ENCODE measurements at places on chromosomes 16 and 17.

GRCh38 chr17:75878174-75878998, at the start of gene TRIM47:
TRIM47 (minus strand) TSS chr17:75878581; CDS start chr17:75878548, 33 bp downstream.
- DNase-seq = no peak

GRCh38 chr17:63173903-63174302, 207.9 kb downstream of the TANC2 start:
- DNase-seq = no peak

- DNase-seq = no peak
Measured at GRCh38 chr17:78130090-78130436, 508 bp upstream of the TMC8 start.

DNA sequence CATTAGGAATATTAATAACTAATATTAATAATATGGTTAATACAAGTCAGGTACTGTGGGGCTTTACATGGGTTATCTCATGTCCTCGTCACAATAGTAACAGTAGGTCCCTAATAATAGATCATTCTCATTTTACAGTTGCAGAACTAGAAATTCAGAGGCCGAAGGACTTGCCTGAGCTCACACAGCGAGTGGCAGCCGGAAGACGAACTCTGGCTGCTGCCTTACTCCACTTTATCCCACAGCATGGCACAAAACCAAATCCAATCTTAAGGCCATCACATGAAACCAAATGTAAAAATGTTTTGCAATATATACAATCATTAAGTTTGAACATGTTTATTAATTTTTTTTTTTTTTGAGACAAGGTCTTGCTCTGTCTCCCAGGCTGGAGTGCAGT, 13.6 kb downstream of the GNA13 start:
- DNase-seq = no peak

GRCh38 chr16:66935314-66936011, at the start of gene CES2:
CES2 (plus strand) TSS chr16:66935516; CDS start chr16:66935636, 120 bp downstream.
- DNase-seq = no peak

- peak; percentile 85 for DNase-seq
Measured at GRCh38 chr16:16007743-16008111, 58.3 kb downstream of the ABCC1 start.

DNA sequence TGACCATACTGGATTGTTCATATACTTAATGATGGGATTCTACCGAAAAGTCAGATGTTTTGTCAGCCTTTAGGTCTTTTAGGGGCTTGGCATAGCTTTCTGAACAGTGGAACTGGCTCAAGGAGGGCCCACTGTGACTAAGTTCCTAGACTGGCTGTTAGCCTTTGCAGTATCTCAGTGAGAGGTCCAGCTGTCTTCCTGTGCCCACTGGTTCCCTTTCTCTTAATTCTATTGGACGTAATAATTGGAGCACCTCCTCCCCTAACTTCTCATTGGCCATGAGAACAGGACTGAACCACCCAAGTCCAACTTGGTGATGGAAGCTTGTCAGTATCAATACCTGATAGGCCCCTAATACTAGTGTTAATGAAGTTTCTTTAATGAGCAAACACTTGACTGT, 13.5 kb downstream of the KPNA2 start:
- peak; percentile 39 for DNase-seq

- DNase-seq = no peak
Measured at GRCh38 chr17:44207319-44207718, 7.6 kb upstream of the ATXN7L3 start.

DNA sequence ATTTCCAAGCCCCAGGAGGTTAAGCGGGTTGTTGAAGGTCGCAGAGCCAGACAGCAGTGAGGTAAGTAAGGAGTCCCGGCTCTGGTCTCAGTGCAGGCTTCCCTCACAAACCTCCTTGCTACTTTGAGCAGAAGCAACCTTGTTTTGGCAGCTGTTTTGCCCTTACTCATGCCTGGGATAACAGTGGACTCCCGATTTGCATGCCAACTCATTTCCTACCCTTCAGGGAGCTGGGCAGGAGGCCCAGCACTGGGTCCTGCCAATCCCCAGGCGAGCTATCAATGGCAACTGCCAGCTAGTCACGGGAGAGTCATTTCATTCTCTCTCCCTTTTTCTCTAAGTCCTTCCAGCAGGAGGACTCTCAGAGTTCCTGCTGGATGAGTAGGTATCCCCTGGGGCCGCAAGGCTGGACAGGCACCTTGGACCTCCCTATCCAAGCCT, 72.0 kb upstream of the KSR1 start:
- no peak for DNase-seq

- DNase-seq = no peak
Measured at GRCh38 chr16:10612649-10613179, 32.3 kb upstream of the EMP2 start.

- peak; percentile 60 for DNase-seq
Measured at GRCh38 chr17:29565643-29566472, 979 bp downstream of the ABHD15 start.

GRCh38 chr17:65535777-65536572, 25.5 kb downstream of the AXIN2 start:
- no peak for DNase-seq

- DNase-seq = no peak
Measured at GRCh38 chr17:19724501-19725420, 8.4 kb upstream of the SLC47A2 start.

- peak; percentile 99 for DNase-seq
Measured at GRCh38 chr16:30922420-30922959, 882 bp upstream of the FBXL19 start.

- DNase-seq = no peak
Measured at GRCh38 chr17:50660887-50661345, 26.2 kb downstream of the ABCC3 start.

GRCh38 chr16:62201911-62202310, 165.7 kb upstream of the CDH8 start:
- DNase-seq = no peak

DNA sequence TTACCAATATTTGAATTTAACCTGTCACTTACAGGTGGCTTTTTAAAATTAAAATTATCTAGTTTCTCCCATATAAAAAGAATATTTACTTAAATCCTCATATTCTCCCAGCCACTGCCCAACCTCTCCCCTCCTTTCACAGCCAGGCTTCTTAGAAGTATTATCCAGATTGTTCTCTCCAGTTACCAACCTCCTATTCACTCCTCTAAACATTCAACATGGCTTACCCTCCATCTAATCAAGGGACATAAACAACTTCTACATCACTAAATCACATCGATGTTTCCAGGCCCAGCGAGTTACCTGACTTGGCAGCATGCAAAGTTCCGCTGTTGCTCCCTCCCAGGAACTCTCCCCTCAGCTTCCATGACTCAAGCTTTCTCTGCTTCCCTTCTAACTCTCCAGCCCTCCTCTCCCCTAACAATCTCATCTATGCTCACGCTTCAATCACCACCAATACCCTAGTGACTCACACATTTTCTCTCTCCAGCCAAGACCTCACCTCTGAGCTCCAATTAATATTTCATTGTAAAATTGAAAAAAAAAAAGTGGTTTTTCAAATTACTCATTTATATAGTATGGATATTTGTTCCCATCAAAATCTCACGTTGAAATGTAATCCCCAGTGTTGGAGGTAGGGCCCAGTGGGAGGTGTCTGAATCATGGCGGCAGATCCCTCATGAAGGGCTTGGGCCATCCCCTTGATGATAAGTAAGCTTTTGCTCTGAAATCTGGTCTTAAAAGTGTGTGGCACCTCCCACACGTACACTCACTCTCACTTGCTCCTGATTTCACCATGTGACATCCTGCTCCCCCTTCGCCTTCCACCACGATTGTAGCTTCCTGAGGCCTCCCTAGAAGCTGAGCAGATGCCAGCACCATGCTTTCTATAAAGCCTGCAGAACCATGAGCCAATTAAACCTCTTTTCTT, 88.5 kb downstream of the HELZ start:
- no peak for DNase-seq

GRCh38 chr17:75848523-75849278, 4.5 kb upstream of the UNC13D start:
- DNase-seq = peak; percentile 52

GRCh38 chr16:23110257-23110899, 38.9 kb downstream of the USP31 start:
- DNase-seq = no peak

GRCh38 chr17:56045872-56046271, 107.4 kb upstream of the ANKFN1 start:
- DNase-seq = no peak

- no peak for DNase-seq
Measured at GRCh38 chr16:27974896-27975540, 88.5 kb downstream of the GSG1L start.

GRCh38 chr16:26992666-26993349, 73.9 kb upstream of the C16orf82 start:
- DNase-seq = no peak

GRCh38 chr16:66910175-66910940, 8.3 kb downstream of the CDH16 start:
- DNase-seq = no peak

GRCh38 chr17:50487213-50488096, 8.8 kb downstream of the RSAD1 start:
- no peak for DNase-seq

DNA sequence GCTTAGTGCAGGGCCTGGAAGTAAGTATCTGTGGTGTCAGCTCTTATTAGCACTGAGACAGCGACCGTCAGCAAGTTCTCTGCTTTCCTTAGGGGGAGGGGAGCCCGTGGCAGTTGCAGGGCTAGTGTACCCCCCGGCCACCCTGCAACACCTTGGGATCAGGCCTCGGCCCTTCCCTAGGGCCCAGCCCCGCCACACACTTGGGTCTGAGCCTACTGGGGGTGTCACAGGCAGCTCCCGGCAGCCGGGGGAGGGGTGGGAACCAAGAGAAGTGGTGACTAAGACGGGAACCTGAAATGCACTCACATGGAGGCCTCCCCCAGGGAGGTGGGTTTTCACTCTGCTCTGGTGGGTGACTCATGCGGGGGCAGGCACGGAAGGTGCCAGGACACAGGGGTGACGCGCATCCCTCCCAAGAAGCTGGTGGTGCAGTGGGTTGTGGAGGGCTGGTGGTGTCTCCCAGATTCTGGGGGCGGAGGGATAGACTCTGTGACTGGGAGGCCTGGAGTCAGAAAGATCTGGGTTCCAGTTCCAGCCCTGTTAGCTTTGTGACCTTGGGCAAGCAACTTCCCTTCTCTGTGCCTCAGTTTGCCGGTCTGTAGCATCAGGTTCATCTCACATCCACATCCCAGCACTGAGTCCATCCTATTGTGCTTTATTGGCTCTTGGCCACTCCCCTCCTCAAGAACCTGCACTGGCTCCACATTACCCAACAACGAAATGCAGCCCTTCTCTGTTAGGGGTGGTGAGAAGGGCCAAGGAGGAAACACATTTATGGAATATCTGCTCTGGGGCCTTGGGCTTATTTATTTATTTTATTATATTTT, 44.5 kb downstream of the LAT start:
- DNase-seq = no peak

DNA sequence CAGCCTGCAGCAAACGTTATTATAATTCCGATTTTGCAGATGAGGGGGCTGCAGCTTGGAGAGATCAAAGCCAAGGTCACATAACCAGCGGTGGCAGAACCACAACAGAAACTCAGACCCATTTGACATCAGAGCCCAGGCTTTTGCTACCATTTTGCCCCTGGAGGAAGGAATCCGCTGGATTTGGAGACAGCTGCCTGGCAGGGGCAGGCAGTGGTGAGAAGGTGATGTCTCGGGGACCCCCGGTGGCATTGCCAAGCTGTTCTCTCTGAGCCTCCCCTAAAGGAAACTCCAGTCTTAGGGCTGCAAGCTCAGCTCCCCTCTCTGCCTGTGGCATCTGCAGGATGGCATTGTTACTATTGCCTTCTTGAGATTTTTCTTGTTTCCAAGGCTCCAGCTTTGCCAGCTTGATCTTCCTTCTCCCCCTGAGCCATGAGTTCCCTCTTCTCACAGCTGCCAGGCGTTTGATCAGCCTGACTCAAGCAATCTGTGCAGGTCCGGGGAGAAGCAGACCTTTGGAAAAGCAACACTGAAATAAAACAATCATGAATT, 40.8 kb downstream of the AIPL1 start:
- DNase-seq = no peak

Measured in NAMALWA (cell line).